ENCODE measurements at places on chromosomes 4 and X.

- DNase-seq: no peak
Measured at GRCh38 chr4:165476214-165477098, 97.6 kb downstream of the CPE start.

- no peak for DNase-seq
Measured at GRCh38 chrX:102672856-102673255, 21.6 kb downstream of the GPRASP1 start.

- DNase-seq: no peak
Measured at GRCh38 chr4:188370777-188371176, 231.5 kb downstream of the TRIML1 start.

GRCh38 chr4:103018391-103019307 lies 856 bp downstream of the SLC9B1 start:
- no peak for DNase-seq
